ENCODE measurements at places on chromosomes 5 and 9. TPM values are rescaled to one million over a fixed set of nuclear protein-coding genes. Genes with fewer than 3 reads are reported as not detected.

The OR1J4 gene
- total RNA-seq, result not detected

The PCDHA3 gene
- total RNA-seq, result 0.23 TPM

The CERCAM gene
- total RNA-seq, result 228 TPM

The RORB gene
- under 0.01 TPM for total RNA-seq

The DRD1 gene
- not detected for total RNA-seq

The SAXO1 gene
- total RNA-seq, result not detected

The GDNF gene
- total RNA-seq, result 1.2 TPM

The SH3TC2 gene
- total RNA-seq, result 1.2 TPM

The ABO gene
- not detected for total RNA-seq

The TMC1 gene
- 0.28 TPM for total RNA-seq

The TAF11L5 gene
- total RNA-seq, result not detected

The FOXD4L3 gene
- not detected for total RNA-seq

The C5orf52 gene
- total RNA-seq, result not detected

The WNK2 gene
- not detected for total RNA-seq

The EIF4E1B gene
- total RNA-seq, result not detected

The EPB41L4B gene
- not detected for total RNA-seq

The PLAC8L1 gene
- 0.59 TPM for total RNA-seq

The ANXA2R gene
- total RNA-seq, result 1.2 TPM

The KCNT1 gene
- total RNA-seq, result not detected

The HMMR gene
- 29.6 TPM for total RNA-seq

The HTR4 gene
- not detected for total RNA-seq

The RANBP17 gene
- total RNA-seq, result 18.2 TPM

The OBP2B gene
- not detected for total RNA-seq

The LECT2 gene
- total RNA-seq, result not detected

The MTREX gene
- total RNA-seq, result 123 TPM

The ACSL6 gene
- under 0.01 TPM for total RNA-seq

The DPYSL3 gene
- total RNA-seq, result 263 TPM

The NRARP gene
- total RNA-seq, result 0.30 TPM

The GRK6 gene
- 14.6 TPM for total RNA-seq

The CERT1 gene
- total RNA-seq, result 37.0 TPM

The GHR gene
- 3.2 TPM for total RNA-seq

The PTPRD gene
- total RNA-seq, result 34.7 TPM

The BNIP1 gene
- 25.8 TPM for total RNA-seq

The KDM3B gene
- total RNA-seq, result 48.6 TPM
